ENCODE measurements at places on chromosomes 16 and 17. TPM values are rescaled to one million over a fixed set of nuclear protein-coding genes. Genes with fewer than 3 reads are reported as not detected.

- H3K27me3 ChIP-seq = no peaks in the 10 kb centered on the region
- no peak overlapping the region for H3K27ac ChIP-seq
- DNase-seq = no peak
- H3K36me3 ChIP-seq = no peaks in the 10 kb centered on the region
- H3K4me3 ChIP-seq = no peak overlapping the region
These were observed 8.1 kb downstream of the TMEM235 start for GRCh38 chr17:78239489-78239931.

Gene DHRS7C
- not detected for total RNA-seq

Gene NPIPB9
- total RNA-seq = 0.46 TPM

DNA sequence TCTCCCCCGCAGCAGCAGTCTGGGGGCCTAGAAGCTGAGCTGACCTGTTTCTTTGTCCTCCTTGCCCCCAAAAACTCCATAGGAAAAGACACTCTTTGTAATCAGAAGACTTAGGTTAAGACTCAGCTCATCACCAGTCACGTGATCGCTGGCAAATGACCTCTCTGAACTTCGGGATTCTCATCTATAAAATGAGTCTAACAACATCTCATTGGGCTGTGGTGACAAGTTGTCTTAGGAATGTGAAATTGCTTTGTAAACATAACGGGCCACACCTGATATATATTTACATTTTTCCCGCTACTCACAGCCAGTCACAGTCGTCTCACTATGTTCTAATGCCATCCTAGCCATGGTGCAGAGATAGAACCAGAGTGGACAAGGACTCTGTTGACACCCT is 86.0 kb upstream of the LHX1 start:
- no peaks in the 10 kb centered on the region for H3K27me3 ChIP-seq
- H3K4me1 ChIP-seq = no peaks in the 10 kb centered on the region
- no peak for DNase-seq
- no peak overlapping the region for H3K27ac ChIP-seq
- no peak overlapping the region for H3K4me3 ChIP-seq

DNA sequence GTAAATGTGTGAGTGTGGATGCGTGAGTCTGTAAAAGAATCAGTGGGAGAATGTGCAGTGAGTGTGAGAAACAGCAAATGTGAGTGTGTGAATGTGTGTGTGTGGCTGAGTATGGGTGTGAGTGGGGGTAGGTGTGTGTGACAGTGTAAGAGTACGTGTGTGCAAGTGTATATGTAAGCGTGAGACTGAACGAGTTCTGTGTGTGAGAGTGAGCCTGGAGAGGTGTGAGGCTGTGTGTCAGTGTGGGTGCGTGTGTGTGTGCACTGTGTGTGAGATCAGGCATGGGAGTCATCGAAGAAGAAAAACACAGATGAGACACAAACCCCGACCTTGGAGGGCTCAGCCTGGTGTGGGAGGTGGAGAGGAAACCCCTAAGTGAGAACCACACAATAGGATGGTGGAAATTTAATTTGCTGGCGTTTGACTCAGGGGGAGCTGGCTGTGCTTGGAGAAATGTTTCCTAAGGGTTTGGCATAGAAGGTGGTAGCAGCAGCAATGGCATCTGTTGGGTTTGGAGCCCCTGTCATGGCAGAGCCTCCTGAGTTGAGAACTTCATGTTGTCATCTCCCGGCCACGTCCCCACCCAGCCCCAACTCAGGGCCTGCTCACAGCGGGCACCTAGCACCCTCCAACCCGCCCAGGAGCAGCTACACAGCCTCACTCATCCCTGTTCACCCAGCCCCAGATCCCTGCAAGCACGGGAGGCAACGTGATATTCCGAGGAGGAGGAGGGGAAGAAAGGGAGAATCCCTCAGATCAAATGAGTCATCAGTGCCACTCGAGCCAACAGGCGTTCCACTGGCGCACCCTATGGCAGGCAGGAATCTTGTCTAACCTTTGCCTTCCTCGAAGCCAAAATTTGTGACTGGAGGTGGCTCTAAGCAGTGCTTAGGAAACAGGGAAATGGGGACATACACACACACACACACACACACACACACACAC is 14.3 kb upstream of the NUBP1 start:
- H3K4me3 ChIP-seq = no peak overlapping the region
- no peak for DNase-seq
- H3K27me3 ChIP-seq = no peaks in the 10 kb centered on the region

- no peaks in the 10 kb centered on the region for H3K27me3 ChIP-seq
- DNase-seq = no peak
- H3K4me1 ChIP-seq = peaks cover 2% of the 10 kb centered on the region
- no peak overlapping the region for H3K27ac ChIP-seq
- no peak overlapping the region for H3K4me3 ChIP-seq
These were observed 296.7 kb upstream of the IRX5 start for GRCh38 chr16:54633943-54634362.

Gene TNK1
- 7.4 TPM for total RNA-seq

- DNase-seq = no peak
- no peak overlapping the region for H3K4me3 ChIP-seq
- no peaks in the 10 kb centered on the region for H3K4me1 ChIP-seq
- no peaks in the 10 kb centered on the region for H3K27me3 ChIP-seq
- H3K27ac ChIP-seq = no peak overlapping the region
- no peaks in the 10 kb centered on the region for H3K36me3 ChIP-seq
These were observed 119.2 kb upstream of the CRHR1 start for GRCh38 chr17:45664921-45665320.

- H3K27ac ChIP-seq = peak overlapping the region; percentile 69
- no peaks in the 10 kb centered on the region for H3K36me3 ChIP-seq
- no peaks in the 10 kb centered on the region for H3K27me3 ChIP-seq
- no peak overlapping the region for H3K4me3 ChIP-seq
- DNase-seq = no peak
These were observed 41.2 kb upstream of the RHOT1 start for GRCh38 chr17:32100971-32101631.

- no peaks in the 10 kb centered on the region for H3K36me3 ChIP-seq
- H3K27ac ChIP-seq = no peak overlapping the region
- H3K4me1 ChIP-seq = no peaks in the 10 kb centered on the region
- H3K4me3 ChIP-seq = no peak overlapping the region
- DNase-seq = no peak
- H3K27me3 ChIP-seq = no peaks in the 10 kb centered on the region
These were observed 141.7 kb downstream of the MRM1 start for GRCh38 chr17:36743130-36743529.

Gene NPIPA5
- 6.3 TPM for total RNA-seq

- peak; percentile 78 for DNase-seq
- H3K27ac ChIP-seq = peak overlapping the region; percentile 94
- H3K36me3 ChIP-seq = no peaks in the 10 kb centered on the region
These were observed 2.3 kb downstream of the BAHCC1 start for GRCh38 chr17:81397314-81398175.

DNA sequence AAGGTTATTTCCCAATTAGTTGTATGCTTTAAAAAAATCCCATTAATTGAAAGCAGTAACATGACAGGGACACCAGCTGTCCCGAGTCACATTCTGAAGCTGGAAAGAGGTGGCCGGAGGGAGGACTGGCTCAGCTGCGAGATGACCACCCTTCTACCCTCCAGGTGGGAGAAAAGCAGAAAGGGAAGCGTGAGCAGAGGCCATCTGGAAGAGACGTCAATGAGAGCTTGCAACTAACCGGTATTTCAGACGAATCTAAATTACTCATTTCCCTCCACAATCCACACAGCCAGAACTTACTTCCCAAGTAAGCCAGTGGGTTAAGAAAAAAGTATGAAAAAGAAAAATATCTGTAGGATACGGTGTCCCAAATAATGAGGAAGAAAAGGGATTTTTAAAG is 28.5 kb upstream of the SLC38A8 start:
- no peak overlapping the region for H3K27ac ChIP-seq
- DNase-seq = no peak
- H3K27me3 ChIP-seq = no peaks in the 10 kb centered on the region
- no peak overlapping the region for H3K4me3 ChIP-seq
- H3K4me1 ChIP-seq = no peaks in the 10 kb centered on the region
- H3K36me3 ChIP-seq = no peaks in the 10 kb centered on the region

GRCh38 chr17:29212681-29213121 is 32.5 kb upstream of the MYO18A start:
- H3K27ac ChIP-seq = no peak overlapping the region
- no peaks in the 10 kb centered on the region for H3K36me3 ChIP-seq
- no peaks in the 10 kb centered on the region for H3K4me1 ChIP-seq
- no peak overlapping the region for H3K4me3 ChIP-seq

DNA sequence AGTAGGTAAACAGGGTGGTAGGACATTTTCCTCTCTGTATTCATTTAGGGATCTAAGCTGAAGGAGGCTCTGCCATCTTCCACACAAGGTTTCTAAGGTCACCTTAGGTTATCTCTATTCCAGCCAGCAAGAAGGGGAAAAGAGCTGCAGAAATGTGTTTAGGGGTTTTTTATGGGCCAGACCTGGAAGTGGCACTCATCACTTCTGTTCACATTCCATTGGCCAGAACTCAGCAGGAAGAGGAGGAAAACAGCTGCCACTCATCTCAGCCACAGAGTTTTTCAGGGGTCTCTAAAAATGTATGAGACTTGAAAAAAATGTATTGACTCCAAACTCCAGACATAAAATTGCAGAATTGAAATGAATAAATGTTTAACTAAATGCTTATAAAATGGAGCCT is 65.8 kb downstream of the FTO start:
- H3K27me3 ChIP-seq = no peaks in the 10 kb centered on the region
- H3K27ac ChIP-seq = no peak overlapping the region
- peaks cover 27% of the 10 kb centered on the region for H3K4me1 ChIP-seq

GRCh38 chr17:28385037-28385400 is 13.5 kb downstream of the SARM1 start:
- DNase-seq = peak; percentile 45
- H3K4me3 ChIP-seq = peak overlapping the region; percentile 63

GRCh38 chr16:54175552-54176375 is 110.8 kb downstream of the IRX3 start:
- H3K27me3 ChIP-seq = no peaks in the 10 kb centered on the region
- H3K27ac ChIP-seq = no peak overlapping the region
- H3K4me1 ChIP-seq = peaks cover 27% of the 10 kb centered on the region

Gene WNT9B
- 0.28 TPM for total RNA-seq

Gene SCARF1
- total RNA-seq = 3.0 TPM

DNA sequence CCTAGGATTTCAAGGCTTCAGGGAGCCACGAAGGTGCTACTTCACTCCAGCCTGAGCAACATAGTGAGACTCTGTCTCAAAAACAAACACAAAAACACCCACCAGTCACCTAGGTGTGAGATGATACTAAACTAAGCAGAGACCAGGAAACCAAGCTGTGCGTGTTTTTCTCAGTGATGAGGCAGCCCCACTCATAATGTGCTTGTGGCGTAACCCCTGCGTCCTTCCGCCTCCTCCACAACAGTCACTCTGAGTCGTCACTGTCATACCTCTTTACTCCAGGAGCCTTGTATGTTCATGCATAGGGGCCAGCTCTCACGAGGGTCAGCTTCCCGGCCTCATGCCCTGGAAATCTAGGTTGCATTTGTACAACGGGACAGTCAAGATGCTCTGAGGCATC is 31.1 kb upstream of the SLC47A1 start:
- no peaks in the 10 kb centered on the region for H3K27me3 ChIP-seq
- no peaks in the 10 kb centered on the region for H3K4me1 ChIP-seq

DNA sequence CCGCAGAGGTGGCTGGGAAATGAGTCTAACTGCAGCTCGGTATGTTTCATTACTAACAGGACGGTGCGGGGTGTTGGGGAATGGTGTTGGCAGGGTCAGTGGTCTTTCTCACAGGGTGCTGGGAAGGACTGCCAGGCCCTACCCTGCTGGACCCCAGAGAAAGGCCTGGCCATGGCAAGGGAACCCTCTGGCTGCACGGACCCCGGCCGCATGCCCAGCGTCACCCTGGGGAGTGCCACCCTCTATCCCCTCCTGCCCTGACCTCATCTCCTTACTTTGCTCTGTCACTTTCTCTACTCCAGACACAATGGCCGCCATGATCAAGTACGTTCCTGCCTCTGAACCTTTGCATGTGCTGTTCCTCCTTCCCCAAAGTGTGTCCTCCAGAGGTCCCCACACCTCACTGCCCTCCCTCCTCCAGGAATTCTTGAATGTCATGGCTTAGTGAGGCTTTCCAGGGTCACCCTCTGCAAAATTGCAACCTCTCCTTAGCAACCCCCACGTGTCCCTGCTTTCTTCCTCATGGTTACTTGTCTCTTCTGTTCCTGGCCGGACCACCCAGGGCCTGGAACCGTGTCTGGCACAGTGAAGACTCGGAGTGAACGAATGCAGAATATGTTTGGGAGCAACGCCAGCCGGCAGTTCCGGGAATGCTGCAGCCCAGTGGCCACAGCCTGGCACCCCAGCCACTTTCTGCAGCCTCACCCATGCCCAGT is 15.2 kb downstream of the ADAD2 start:
- no peaks in the 10 kb centered on the region for H3K4me1 ChIP-seq
- no peaks in the 10 kb centered on the region for H3K27me3 ChIP-seq
- H3K27ac ChIP-seq = no peak overlapping the region
- no peak overlapping the region for H3K4me3 ChIP-seq
- no peak for DNase-seq

DNA sequence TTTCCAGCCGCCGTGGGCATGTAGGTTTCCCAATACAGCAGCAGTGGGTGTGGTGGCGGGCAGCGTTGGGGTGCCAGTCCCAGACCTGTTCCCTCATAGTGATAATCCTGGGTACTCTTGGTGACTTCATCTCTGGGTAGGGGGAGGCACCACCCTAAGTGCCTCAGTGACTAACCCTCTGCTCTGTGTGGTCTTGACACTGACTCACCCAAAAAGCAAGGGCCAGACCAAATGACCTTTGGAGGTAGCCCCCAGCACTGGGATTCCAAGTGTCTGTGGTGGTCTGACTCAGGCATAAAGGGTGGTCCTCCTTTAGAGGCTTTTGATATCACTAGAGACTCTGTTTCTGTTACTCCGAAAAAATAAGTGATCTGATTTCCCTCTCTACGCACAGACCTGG is 908 bp downstream of the CALB2 start:
- no peaks in the 10 kb centered on the region for H3K27me3 ChIP-seq
- H3K27ac ChIP-seq = no peak overlapping the region
- no peaks in the 10 kb centered on the region for H3K4me1 ChIP-seq
- no peaks in the 10 kb centered on the region for H3K36me3 ChIP-seq
- no peak for DNase-seq

Gene NGFR
- 1.1 TPM for total RNA-seq

Gene HASPIN
- 0.05 TPM for total RNA-seq

GRCh38 chr17:35900280-35900679 is 20.1 kb upstream of the CCL5 start:
- no peak overlapping the region for H3K4me3 ChIP-seq
- no peak for DNase-seq
- H3K4me1 ChIP-seq = no peaks in the 10 kb centered on the region

GRCh38 chr17:40021451-40021971 is 6.3 kb downstream of the CSF3 start:
- no peak for DNase-seq
- H3K36me3 ChIP-seq = no peaks in the 10 kb centered on the region
- no peak overlapping the region for H3K4me3 ChIP-seq
- H3K27me3 ChIP-seq = no peaks in the 10 kb centered on the region

Data from pancreas (tissue), 10 donors.